ENCODE measurements at places on chromosomes 4 and X.

- no peak for DNase-seq
Observed at GRCh38 chrX:69210581-69210980, 45.3 kb upstream of the PJA1 start.

- DNase-seq: no peak
Observed at GRCh38 chr4:107740381-107740780, 20.3 kb upstream of the PAPSS1 start.

DNA sequence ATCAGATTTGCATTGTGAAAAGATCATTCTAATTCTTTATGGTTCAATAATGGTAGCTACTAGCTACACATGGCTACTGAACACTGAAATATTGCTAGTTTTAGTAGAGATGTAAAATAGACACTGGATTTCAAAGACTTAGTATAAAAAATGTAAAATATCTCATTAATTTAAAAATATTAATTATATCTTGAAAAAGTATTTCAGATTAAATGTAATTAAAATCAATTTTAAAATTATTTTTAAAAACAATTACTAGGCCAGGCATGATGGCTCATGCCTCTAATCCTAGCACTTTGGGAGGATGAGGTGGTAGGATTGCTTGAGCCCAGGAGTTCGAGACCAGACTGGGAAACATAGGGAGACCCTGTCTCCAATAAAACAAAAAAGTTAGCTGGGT, 20.4 kb upstream of the TLR2 start:
- DNase-seq: no peak

- DNase-seq: no peak
Observed at GRCh38 chr4:80035336-80035735, 37.7 kb downstream of the ANTXR2 start.

GRCh38 chr4:8688041-8688907, 95.7 kb downstream of the CPZ start:
- DNase-seq: no peak

DNA sequence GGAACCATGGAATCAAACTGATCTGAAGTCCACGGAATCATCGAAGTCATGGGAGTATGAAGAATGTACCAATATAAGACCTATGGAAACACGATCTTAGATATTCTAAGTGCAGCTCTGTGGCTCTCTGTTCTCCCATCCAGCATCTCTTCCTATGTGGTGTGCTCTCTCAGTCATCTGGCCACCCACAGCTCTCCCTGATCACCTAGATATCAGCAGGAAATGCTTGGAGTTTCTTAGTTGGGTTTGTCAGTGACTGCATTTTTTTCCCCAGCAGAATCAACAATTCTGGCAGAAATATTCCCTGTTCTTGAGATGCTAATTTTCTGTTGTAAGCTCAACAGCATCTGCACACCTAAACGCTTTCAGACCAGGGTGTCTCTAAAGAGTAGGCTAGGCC, 94.1 kb downstream of the GC start:
- no peak for DNase-seq

- no peak for DNase-seq
Observed at GRCh38 chr4:92634882-92635281, 331.1 kb downstream of the GRID2 start.
